Astrocyte (in vitro differentiated cells and primary cell): ENCODE measurements at places on chromosomes 11 and 22. TPM values are rescaled to one million over a fixed set of nuclear protein-coding genes. Genes with fewer than 3 reads are reported as not detected.
A peak's percentile ranks its signal among the peaks of the same experiment; 100 is the strongest.

- DNase-seq, result no peak
Measured at GRCh38 chr22:46239261-46240048, 10.6 kb downstream of the CDPF1 start.

DNA sequence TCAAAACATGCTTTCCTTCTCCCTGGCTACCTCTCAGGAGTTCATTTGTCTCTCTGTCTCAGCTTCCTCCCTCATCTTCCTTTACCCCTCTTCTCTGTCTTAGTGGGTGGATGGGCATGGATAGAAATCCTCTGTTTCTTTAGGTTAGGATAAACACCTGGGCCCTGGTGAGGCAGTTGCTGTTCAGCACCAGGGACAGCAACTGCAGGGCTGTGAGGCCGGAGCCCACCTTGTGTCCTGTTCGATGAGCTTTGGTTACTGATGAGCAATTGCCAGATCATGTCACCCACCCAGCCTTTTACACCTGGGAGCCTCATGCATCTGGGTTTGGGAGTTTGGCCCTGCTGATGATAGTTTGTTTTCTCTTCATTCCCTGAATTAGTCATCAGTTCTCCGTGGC, 6.1 kb upstream of the CRYBB3 start:
- no peak for DNase-seq

DNA sequence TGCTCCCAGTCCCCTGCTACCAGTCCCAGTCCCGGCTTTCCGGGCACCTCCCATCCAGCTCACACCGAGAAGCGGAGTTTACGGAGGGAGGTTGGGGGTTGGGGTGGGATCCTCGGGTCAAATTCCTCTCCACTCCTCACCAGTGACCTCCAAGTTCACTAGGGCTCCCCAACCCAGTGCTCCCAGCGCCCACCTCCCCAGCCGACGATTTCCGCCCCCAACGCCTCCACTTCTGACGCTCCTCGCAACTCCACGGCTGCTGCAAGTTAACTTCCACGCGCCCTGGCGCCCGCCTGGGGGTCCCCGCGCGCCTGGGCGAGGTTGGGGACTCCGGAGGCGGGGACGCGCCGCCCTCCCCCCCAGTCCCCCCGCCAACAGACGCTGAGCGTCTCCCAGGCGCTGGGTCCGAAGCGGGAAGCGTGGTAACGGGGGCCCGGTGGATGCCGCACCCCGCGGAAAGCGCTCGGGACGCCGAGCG, 526 bp downstream of the TPST2 start:
- DNase-seq, result no peak

The APOL3 gene
- total RNA-seq, result 2.3 and 2.5 TPM in 2 replicates

GRCh38 chr11:35289821-35290220, 129.5 kb downstream of the SLC1A2 start:
- peak; percentile 66 for DNase-seq

GRCh38 chr11:86802601-86803051, 2.3 kb downstream of the PRSS23 start:
- DNase-seq, result peak; percentile 50

GRCh38 chr11:75858613-75859012, 43.6 kb downstream of the UVRAG start:
- DNase-seq, result peak; percentile 63

DNA sequence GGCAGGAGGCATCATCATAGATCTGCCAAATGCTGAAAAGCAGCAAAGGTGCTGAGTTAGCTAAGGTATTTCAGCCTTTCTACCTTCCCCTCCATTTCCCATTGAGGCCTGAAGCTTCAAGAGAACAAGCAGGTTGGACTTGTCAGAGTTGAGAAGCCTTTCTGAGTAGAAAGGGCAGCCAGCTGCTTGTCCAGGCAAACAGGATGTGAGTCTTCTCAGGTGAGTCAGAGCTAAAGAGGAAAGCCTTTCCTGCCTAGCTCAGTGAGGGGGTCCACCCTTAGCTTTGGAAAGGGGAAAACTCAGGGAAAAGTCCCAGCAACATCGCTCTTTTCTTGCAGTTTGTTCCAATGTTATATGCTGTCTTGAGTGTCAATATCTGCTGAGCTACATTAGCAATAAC, 13.2 kb upstream of the MPZL2 start:
- peak; percentile 33 for DNase-seq

- peak; percentile 64 for DNase-seq
Measured at GRCh38 chr11:125091247-125091876, 20.1 kb downstream of the TMEM218 start.

- no peak for DNase-seq
Measured at GRCh38 chr11:94635072-94635471, 67.9 kb downstream of the PIWIL4 start.

The APOBEC3B gene
- total RNA-seq, result 3.0 and 4.0 TPM in 2 replicates

GRCh38 chr11:45930951-45931570, 8.6 kb downstream of the LARGE2 start:
- no peak for DNase-seq

GRCh38 chr11:23574149-23574548, 713.9 kb upstream of the CCDC179 start:
- DNase-seq, result no peak

GRCh38 chr11:58577555-58578135, 1.2 kb upstream of the ZFP91 start:
- DNase-seq, result peak; percentile 97

DNA sequence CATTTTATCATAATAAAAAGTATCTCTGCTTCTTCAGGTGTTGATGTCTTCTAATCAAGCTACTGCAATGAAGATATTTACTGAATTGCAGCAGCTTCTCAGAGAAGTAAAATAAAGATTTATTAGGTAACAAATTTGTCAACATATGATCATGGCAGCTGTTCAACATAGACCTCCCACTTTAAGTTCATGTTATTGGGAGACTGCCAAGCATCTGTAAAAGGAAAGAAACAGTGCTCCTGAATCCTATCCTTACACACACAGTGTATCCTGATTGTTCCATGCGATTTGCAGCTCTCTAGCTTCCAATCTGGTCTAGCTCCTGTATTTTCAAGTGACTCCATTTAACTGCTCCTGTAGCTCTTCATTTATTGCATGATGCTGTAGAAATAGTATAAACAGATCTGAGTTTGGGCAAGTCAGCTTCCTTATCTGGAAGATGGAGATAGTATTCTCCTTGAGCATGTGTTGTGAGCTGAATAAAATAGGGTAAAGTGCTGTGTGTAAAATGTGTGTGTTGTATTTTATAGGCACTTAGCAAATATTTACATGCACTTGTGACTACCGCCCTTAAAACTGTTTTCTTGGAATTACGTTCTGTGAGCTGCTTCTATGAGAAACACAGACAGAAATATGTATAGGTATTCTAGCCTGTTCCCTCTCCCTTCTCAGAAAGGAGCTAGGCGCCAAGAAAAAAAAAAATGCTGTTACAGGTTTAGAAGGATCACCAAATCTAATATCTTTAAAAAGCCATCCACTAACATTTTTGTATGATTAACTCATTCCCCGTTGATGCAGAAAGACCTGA, 290.6 kb downstream of the JRKL start:
- DNase-seq, result no peak

GRCh38 chr22:19490628-19491230, 11.0 kb downstream of the CDC45 start:
- DNase-seq, result no peak

The BDNF gene
- 24.4 and 27.2 TPM in 2 replicates for total RNA-seq

The PARVG gene
- total RNA-seq, result 0.23 TPM in 1 of 2 replicates, not detected in the other

DNA sequence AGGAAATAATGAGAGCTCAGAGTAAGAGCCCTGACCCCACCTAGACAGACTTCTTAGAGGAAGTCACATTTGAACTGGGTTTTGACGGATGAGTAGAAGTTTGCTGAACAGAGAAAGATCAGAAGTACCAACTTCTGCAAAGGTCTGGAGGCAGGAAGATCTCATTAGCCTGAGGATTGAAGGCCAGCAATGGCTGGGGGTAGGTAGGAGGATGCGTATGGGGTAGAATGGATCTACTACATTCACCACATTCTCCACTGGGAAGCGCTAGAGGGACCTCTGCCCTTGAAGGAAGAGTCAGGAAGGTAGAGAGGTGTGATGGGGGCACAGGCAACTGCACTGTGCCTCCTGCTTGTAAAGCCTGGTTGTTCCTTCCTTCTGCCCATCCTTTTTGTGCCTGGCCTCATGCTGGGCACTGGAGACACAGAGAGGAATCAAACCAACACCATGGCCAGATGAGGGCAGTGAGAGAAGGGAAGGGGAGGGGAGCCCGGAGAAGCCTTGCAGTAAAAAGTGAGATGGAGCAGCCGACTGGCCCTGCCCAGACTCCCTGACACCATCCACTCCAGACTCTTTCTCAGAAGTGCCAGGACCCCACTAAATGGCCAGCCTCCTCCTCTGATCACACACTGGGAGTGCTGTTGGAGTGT, 4.9 kb downstream of the TPBGL start:
- DNase-seq, result no peak

The GUCY1A2 gene
- 17.8 and 18.1 TPM in 2 replicates for total RNA-seq

GRCh38 chr22:44133901-44134571, 46.7 kb upstream of the PARVG start:
- DNase-seq, result peak; percentile 96

- DNase-seq, result no peak
Measured at GRCh38 chr11:36389811-36390210, 93.7 kb downstream of the PRR5L start.

The ESAM gene
- total RNA-seq, result 9.4 and 22.0 TPM in 2 replicates

GRCh38 chr11:74672956-74673692, 58.1 kb downstream of the CHRDL2 start:
- DNase-seq, result peak; percentile 98

The PHOX2A gene
- 0.36 TPM in 1 of 2 replicates, not detected in the other for total RNA-seq

DNA sequence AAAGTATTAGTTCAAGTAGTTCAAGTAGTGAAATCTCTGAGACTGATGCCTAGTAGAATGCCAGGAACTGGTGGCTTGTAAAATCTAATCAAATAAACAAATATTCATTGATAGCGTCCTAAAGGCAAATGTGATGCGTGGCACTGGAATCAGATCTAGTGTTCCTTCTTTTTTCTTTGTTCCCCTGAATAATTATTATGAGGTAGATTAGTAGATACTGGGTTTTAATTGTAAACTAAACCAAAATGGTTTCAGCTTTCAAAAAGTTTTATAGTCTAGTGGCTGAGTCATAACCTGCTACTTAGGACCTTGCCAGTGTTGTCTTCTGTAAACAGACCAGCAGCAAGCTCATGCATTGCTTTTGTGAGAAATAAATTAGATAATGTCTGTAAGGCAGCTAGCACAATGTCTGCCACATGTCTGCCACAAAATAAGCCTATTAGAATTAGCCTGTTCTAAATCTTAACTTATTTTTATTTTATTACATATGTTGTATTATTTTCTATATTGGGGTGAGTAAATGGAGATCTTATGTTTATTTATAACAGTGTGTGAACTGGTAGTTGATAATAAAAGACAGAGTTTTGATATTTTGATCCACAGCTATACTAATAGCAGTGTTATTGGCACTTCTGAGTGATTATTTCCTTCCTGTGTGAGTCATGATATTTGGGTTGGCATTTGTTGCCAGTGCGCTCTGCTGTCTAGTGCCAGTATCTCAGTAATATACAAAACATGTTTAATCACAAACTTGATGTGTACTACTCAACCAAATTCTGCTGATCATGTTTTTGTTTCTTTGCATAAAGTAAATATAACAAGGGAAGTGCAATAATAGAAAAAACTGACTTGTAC, 135.7 kb downstream of the TMEM135 start:
- peak; percentile 75 for DNase-seq

The CHADL gene
- 0.23 and 0.34 TPM in 2 replicates for total RNA-seq

The SLC43A3 gene
- total RNA-seq, result 13.3 and 16.4 TPM in 2 replicates

The OR8A1 gene
- total RNA-seq, result not detected in 2 replicates

- no peak for DNase-seq
Measured at GRCh38 chr11:44190883-44191230, 95.4 kb downstream of the EXT2 start.

DNA sequence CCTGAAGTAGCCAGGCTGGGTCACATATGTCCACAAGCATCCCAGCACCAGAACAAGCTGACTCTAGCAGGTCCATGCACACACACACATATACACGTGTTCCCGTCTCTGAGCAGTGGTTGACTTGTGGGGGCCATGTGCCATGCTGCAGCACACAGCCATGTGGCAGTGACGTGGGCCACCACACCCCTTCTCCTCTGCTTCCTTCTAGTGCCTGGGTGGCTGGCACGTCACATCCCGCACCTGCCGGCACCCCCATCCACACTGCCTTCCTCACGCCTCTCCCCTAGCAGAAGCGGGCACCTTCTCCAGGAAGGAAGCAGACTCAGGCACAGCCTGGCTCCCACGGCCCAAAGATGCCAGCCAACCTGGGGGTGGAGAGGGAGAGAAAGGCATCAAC, 9.5 kb downstream of the SYT7 start:
- no peak for DNase-seq

DNA sequence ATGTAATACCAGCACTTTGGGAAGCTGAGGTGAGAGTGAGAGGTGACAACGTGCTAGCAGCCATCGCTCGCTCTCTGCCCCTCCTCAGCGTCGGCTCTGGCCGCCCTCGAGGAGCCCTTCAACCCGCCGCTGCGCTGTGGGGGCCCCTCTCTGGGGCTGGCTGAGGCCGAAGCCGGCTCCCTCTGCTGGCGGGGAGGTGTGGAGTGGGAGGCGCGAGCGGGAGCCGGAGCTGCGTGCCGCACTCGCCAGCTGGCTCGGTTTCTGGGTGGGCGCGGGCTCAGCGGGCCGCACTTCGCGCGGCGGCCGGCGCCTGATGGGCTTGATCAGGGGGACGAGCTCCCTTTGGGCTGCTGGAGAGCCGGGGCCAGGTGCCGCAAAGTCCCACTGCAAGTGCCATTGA, 98.9 kb upstream of the UBASH3B start:
- DNase-seq, result no peak

- peak; percentile 96 for DNase-seq
Measured at GRCh38 chr11:62560566-62561103, 13.1 kb downstream of the EEF1G start.

GRCh38 chr11:86435711-86436110, 61.0 kb downstream of the CCDC81 start:
- DNase-seq, result no peak

The HIRA gene
- 31.1 and 31.4 TPM in 2 replicates for total RNA-seq

- DNase-seq, result no peak
Measured at GRCh38 chr11:100774859-100775258, 87.8 kb downstream of the ARHGAP42 start.

DNA sequence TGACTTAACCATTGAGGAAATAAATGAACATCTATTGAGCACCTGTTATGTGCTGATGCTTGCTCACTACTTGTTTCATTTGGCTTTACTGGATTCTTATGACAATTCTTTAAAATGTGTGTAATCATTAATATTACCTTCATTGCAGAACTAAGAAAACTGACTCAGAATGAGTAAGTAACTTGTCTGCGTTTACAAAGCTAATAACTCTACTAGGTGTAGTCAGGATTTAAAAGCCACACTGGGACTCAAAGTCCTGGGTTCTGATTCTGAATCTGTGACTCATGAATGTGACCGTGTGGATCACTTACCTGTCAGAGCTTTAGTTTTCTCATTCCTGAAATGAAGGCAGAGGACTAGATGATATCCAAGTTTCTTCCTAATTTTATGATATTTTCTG, 23.4 kb upstream of the KIRREL3 start:
- DNase-seq, result peak; percentile 3

The IL17REL gene
- total RNA-seq, result not detected in 2 replicates
